Stimulated activated CD4-positive, alpha-beta T cell treated with anti-CD3 and anti-CD28 coated beads, Interleukin-12 subunit alpha, Interleukin-12 subunit beta, amount 100 ng/mL, for 48 hours (primary cell): ENCODE measurements at places on chromosomes 16 and 17.

- no peak for DNase-seq
Measured at GRCh38 chr17:62140376-62140775, 75.3 kb upstream of the MED13 start.

DNA sequence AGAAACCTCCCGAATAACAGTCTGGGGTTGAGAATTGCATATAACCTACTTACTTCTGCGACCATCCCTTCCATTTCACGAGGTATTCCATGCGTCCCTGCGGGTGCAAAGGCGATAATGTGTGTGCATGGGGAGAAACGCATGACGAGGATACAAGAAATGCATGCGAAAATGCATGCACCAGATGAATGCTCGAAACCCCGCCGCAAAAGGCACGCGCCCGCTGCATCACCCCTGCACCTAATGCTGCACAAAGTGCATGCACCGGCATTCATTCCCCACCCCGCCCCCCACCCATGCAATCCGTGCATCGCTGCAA lies 474 bp downstream of the CBX8 start:
- DNase-seq: no peak

DNA sequence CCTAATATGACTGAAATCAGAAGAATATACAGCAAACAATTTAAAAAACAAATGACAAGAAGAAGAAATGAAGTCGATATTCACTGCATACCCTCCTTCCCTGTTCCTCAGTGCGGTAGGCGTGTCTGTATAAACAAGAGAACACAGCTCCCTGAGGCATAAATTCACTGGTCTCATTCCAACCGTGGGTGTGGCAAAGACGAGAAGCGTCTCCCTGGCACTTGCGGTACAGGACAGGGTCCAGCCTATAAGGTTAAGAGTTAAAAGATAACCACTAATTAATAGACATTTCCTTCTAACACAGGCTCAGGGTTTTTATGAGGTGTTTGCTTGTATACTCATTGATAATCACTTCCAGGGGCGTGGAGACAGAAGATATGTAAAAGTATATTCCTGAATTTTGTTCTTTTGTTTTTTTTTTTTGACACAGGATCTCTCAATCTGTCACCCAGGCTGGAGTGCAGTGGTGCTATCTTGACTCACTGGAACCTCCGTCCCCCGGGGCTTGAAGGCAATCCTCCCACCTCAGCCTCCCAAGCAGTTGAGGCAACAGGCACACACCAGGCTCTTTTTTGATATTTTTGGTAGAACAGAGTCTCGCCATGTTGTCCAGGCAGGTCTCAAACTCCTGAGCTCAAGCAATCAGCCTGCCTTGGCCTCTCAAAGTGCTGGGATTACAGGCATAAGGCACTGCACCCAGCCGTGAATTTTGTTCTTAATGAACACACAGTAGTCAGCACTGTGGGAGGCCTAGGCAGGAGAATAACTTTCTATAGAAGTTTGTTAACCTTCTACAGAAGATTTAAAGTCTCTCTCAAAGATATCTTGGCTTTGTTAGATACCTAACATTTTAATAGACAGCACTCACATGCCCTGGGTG lies 59.1 kb upstream of the CLEC18B start:
- no peak for DNase-seq

GRCh38 chr16:70590722-70591415 lies 55.5 kb upstream of the IL34 start:
- DNase-seq: no peak

DNA sequence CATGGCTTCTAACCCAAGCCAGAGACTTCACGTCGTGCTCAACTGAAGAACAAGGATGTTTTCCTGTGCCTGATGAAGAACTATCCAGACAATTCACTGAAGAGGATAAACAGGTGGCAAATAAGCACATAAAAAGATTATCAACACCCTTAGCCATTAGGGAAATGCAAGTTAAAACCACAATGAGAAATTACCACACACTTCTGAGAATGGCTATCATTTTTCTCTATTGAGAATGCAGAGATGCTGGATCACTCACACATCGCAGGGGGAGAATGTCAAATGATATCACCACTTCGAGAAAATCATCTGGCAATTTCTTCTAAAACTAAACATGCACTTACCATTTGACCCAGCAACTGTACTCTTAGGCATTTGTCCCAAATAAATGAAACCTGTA lies 162.8 kb downstream of the IRX3 start:
- DNase-seq: no peak

- DNase-seq: no peak
Measured at GRCh38 chr17:5922476-5922875, 147.7 kb upstream of the WSCD1 start.

DNA sequence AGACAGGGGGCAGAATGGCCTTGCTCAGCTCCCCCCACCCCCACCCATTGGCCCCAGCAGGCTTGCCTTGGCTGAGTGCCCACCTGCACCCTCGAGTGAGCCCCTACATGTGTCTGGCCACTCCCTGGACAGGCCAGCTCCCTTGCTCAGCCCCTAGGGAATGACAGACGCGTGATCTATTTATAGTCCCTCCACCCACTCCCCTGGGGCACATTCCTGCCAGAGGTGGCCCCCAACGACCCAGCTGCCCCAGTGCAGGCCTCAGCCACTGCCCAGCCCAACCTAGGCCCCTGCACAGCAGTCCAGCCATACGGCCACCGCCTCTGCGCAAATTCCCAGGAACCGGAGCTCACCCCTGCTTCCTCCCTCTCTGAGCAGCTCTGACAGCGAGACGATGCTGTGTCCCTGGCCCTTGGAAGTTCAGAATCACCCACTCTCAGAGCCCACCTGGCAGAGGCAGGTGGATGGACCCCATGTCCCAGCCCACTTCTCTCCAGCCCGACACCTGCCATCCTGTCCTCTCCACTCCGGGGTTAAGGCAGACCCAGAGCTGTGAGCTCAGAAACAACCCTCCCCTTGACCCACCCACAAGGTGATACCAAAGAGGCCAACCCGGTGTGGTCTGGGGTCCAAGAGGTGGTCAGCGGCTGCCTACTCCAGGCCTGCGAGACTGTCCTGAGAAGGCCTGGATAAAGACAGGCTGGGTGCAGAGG lies 11.5 kb upstream of the P2RX1 start:
- no peak for DNase-seq

GRCh38 chr16:70754371-70754770 lies 46.6 kb downstream of the VAC14 start:
- DNase-seq: no peak

GRCh38 chr16:85428168-85428898 lies 184.8 kb upstream of the GSE1 start:
- DNase-seq: peak; percentile 43

DNA sequence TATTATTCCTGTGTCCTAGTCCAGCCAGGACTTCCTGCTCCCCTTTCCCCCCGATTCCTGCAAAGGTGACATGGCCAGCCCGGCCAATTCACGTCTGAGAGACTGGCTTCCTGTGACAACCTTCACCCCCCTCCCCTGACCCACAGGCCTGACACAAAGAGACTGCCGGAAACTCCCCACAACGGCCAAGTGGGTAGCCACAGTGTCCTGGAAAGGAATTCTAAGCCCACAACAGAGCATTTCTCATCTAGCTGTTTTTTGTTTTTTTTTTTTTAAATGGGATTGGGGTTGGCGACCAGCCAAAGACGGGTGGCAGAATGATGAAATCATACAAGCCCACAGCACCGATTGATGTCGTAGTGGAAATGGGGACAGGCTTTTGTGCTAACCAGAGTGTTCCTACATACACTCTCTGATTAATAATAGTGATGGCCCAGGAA lies 2.8 kb upstream of the XAF1 start:
- DNase-seq: peak; percentile 20

GRCh38 chr16:84724606-84725309 lies 25.0 kb downstream of the USP10 start:
- peak; percentile 19 for DNase-seq

GRCh38 chr16:11231367-11231970 lies 24.5 kb downstream of the SOCS1 start:
- no peak for DNase-seq

- DNase-seq: no peak
Measured at GRCh38 chr17:77867308-77867781, 91.2 kb upstream of the TNRC6C start.

DNA sequence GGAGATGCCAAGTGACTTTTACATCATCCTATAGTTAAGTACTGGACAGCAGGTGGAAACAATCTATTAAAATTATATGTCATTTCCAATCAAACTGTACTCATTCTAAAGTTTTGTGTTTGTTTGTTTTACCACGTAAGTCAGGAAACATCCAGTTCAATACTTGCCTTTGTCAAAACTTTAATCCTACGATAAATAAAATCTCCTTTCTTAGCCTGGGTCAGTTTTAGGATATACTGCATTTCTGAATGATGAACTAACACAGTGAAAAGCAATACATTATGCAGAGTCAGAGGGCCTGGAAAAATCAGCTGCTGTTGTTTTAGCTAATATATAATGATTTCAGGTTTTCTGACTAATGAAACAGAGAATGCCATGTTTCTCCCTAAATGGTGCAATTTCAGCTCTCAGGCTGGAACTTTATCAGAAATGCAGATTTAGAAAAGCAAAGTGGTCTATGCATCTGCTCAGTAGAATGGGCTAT lies 756.4 kb downstream of the CDH11 start:
- no peak for DNase-seq

DNA sequence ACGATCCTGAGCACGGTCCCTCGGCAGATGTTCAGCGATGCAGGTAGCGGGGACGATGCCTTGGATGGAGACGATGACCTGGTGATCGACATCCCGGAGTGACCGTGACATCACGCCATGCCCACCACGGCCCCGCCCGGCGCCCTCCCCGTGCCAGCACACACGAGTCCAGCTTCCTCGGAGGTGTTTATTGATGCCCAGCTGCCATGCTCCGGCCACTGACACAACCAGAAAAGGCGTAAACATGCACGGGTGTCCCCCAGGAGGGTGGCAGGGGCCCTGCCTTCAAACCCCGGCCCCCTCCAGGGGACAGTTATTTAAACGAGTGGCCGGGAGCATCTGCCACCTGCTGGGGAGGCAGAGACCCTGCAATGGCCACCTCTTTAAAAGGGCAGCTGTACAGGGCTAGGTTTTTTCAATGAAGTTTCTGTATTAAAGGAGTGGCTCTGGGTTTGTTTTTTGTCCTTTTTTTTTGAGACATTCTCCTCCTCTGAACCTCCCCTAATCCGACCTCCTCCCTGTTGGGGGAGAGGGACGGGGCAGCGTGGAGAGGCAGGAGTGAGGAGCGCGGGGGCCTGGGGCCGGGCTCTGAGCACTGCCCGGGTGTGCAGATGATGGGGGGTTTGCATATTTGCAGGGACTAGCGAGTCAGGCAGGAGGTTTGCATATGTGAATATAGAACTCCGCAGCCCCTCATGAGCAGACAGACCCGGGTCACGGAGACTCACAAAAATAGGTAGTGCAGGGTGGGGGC lies 5.3 kb downstream of the DOC2A start:
- no peak for DNase-seq

DNA sequence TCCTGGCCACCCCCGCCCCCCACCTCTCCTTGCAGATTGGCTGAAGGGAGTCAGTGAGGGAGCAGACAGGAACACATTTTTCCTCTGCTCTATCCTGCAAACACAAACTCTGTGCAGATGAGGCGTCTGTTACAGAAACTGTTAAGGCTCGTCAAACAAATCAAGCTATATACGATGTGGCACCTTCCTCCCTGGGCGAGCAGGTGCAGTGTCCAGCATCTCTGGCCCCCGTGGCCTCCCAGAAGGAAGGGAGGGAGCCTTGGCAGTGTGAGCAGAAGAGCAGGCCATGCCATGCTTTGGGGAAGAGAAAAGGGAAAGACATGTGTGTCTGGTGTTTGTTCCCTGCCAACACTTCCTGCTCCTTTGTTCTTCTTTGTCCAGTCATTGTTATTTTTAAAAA lies 267.8 kb downstream of the UTP18 start:
- no peak for DNase-seq

GRCh38 chr16:76164970-76165558 lies 112.1 kb upstream of the CNTNAP4 start:
- DNase-seq: no peak

DNA sequence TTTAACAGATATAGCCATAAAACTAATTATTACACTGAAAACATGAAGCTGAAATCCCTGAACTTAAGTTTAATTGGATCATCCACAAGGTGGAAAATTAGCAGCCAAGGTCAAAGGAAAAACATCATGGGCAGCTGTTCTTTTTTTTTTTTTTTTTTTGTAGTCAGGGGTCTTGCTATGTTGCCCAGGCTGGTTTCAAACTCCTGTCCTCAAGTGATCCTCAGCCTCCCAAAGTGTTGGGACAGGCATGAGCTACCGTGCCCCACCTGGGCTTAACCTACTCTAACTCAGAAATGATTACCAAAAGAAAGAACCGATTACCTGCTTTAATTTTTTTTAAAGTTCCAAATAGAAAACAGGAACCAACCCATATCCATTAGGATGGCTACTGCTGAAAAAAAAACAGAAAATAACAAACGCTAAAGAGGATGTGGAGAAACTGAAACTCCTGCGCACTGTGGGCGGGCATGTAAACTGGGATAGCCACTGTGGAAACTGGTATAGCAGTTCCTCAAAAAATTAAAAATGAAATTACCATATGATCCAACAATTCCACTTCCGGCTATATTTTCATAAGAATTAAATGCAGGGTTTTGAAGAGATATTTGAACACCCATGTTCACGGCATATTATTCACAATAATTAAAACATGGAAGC lies 8.6 kb downstream of the CMC2 start:
- no peak for DNase-seq

- no peak for DNase-seq
Measured at GRCh38 chr16:4744555-4745273, 10.4 kb downstream of the DNAAF8 start.

- no peak for DNase-seq
Measured at GRCh38 chr17:75552425-75553294, 27.2 kb downstream of the LLGL2 start.

GRCh38 chr16:73015612-73016487 lies 32.1 kb downstream of the ZFHX3 start:
- DNase-seq: no peak

DNA sequence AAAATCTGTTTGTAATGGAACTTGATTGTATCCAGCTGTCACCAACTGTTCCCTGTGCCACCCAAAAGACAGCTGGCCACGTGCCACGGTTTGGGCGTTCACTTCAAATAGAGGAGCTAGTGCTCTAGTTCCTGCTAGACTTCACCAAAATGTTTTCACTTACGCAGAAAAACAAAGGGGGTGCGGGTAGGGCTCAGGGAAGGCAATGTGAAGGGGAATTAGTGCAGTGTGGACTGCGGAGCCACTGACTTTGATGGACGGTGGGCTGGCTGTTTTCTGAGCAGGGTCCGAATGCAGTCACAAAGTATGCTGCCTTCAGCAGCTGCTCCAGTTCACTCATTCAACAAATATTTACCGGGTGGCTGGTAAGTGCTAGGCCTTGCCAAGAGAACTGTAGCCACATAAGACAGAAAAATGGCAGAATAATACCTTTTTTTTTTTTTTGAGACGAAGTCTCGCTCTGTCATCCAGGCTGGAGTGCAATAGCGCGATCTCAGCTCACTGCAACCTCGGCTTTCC lies 7.6 kb upstream of the CYTH1 start:
- no peak for DNase-seq
